ENCODE measurements at places on chromosomes 7 and 10.
A peak's percentile ranks its signal among the peaks of the same experiment; 100 is the strongest.

GRCh38 chr7:124071843-124072242 lies 39.0 kb upstream of the TMEM229A start:
- DNase-seq: no peak

- DNase-seq: no peak
These were observed 122.6 kb upstream of the LSM8 start for GRCh38 chr7:118061386-118061785.

DNA sequence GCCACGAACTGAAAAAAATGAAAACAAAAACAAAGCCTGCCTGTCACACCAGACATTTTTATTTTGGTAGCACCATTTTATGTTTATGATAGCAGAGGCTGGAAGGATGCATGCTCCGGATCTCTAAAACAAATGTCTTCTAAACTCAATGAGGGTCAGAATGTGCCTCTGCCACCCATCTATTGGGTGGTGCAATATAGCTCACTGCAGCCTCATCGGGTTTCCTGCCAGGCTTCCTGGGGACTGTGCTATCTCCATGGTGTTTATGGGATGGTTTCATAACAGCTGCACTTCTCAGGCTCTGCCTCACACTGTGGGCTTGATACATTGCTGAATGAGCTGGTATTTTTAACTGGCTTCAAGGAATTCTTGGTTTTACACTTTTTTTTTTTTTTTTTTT lies 94.4 kb downstream of the ITIH5 start:
- DNase-seq: no peak

DNA sequence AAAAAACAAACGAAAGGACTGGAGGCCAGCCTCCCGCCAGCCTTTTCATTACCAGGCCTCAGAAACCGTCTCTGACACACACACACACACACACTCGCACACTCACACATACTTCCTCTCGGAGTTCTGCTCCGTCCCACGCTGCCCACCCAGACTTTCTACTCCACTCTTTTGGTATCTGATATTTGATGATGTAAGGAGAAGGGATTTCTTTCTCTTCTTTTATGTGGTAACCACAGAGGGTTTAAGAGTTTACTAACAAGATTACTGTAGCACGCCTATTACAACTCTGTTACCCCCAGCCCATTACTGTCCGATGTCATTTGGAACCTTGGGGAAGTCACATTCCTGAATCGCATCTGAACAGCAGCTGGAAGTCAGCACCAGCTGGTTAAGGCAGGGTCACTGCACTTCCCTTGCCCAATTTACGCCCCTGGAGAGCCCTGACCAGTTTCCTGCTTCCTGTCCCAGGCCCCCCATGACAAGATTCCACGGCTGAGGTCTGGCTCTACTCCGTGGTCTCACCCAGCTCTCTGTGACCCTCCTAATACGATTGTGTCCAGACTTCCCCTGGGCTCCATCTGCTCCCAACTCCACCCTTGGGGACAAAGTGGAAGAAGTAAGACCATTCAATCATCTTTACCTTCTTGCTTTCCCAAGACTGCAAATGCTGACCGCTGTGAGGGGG lies 1.1 kb downstream of the DENND2A start:
- DNase-seq: no peak

- DNase-seq: no peak
These were observed 231.6 kb upstream of the IGFBP3 start for GRCh38 chr7:46152696-46153095.

- no peak for DNase-seq
These were observed 151.7 kb downstream of the EGFR start for GRCh38 chr7:55170335-55171069.

- no peak for DNase-seq
These were observed 239.1 kb upstream of the HABP2 start for GRCh38 chr10:113313722-113314121.

- DNase-seq: peak; percentile 62
These were observed 3.2 kb upstream of the MRPS24 start for GRCh38 chr7:43872406-43873110.

DNA sequence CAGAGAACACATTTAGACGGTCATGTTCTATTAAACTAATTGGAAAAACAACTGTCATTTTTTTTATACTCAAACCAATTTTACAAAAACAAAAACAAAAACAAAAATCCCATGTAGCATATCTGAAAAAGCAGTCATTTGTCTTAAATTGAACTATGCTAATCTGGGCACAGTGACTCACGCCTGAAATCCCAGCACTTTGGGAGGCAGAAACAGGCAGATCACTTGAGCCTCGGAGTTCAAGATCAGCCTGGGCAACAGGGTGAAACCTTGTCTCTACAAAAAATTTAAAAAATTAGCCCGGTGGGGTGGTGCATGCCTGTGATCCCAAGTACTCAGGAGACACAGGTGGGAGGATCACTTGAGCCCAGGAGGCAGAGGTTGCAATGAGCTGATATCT lies 253.4 kb downstream of the DOCK4 start:
- DNase-seq: no peak

DNA sequence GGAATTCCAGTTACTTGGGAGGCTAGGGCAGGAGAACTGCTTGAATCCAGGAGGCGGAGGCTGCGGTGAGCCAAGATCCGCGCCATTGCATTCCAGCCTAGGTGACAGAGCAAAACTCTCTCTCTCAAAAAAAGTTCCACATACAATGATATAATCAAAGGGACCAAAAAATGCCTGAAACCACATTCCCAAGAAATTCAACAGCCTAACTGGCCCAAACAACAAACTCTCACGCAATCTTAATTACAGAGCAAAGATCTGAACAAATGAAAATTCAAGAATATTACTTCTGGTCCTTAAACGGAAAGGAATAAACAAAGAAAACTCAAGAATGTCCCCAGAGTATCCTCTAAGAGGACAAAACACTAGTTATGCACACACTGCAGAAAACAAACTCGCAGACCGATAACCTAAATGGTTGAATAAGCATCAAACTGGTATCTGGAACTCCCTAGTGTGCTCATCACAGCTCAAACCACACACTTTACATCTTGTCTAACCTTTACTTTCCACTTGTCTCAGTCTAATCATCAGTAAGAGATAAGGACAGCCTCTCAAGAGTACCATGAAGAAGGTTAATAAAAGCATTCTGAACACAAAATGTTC lies 3.7 kb downstream of the OGA start:
- no peak for DNase-seq

Data from LoVo (cell line).